Left forelimb (tissue), 1 donor: ENCODE measurements at places on chromosomes 5 and 9.

- DNase-seq, result no peak
Measured at GRCh38 chr5:179219661-179220620, 125.3 kb downstream of the ADAMTS2 start.

- no peak for DNase-seq
Measured at GRCh38 chr9:99358668-99359067, 136.6 kb downstream of the SEC61B start.

- no peak for DNase-seq
Measured at GRCh38 chr9:7075154-7075553, 317.4 kb downstream of the KDM4C start.

DNA sequence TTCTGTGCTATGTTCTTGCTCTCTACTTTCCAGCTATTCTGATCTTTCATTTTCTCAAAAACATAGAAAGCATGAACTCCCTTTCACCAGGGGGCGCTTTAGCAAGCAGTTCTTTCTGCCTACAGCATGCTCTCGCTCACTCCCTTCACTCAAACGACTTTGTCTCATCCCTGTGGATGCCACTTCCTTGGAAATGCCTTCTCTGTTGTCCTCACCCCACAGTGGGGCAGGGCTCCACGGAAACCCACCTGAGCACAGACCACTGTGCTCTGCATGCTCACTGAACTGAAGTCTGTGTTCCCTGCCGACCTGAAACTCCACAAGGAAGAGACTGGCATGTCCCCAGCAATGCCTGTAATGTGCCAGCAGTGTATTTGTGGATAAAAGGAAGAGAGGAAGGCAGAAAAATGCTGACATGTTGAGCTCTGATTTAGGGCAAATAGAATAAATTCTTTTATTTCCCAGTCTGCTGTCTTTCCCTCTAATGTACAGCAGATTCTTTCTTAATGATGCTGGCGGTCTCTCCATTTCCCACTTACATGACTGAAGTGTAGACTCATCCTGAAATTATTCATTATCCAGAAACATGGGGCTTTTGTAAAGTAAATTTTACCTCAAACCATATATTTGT, 4.9 kb upstream of the ROR2 start:
- peak; percentile 69 for DNase-seq

- DNase-seq, result no peak
Measured at GRCh38 chr5:53783624-53784228, 223.3 kb downstream of the NDUFS4 start.

GRCh38 chr5:75054134-75054930, 2.0 kb upstream of the GCNT4 start:
- peak; percentile 72 for DNase-seq

DNA sequence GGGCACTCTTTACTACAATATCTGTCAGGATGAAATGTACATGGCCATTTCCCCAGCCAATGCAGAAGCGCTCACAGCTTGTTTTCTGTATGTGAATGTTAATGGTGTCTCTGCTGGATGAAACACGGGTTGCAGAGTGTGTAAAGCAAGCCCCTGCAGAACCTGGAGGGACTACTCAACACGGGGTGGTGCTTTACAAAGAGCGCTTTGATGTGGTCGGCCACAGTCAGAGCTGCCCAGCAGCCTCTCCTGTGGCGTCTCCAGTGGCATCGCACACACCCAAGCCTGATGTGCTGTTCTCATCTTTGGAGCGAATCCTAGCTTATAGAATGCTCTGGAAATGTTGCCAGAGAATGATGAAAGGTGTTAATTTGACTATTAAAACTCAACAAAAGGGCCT, 162.7 kb upstream of the NFIL3 start:
- DNase-seq, result no peak
